ENCODE measurements at places on chromosomes 6 and 20.
A peak's percentile ranks its signal among the peaks of the same experiment; 100 is the strongest.

- DNase-seq = no peak
Measured at GRCh38 chr6:39847221-39847620, 55.0 kb downstream of the DAAM2 start.

- no peak for DNase-seq
Measured at GRCh38 chr20:62296724-62297448, 5.9 kb upstream of the ADRM1 start.

DNA sequence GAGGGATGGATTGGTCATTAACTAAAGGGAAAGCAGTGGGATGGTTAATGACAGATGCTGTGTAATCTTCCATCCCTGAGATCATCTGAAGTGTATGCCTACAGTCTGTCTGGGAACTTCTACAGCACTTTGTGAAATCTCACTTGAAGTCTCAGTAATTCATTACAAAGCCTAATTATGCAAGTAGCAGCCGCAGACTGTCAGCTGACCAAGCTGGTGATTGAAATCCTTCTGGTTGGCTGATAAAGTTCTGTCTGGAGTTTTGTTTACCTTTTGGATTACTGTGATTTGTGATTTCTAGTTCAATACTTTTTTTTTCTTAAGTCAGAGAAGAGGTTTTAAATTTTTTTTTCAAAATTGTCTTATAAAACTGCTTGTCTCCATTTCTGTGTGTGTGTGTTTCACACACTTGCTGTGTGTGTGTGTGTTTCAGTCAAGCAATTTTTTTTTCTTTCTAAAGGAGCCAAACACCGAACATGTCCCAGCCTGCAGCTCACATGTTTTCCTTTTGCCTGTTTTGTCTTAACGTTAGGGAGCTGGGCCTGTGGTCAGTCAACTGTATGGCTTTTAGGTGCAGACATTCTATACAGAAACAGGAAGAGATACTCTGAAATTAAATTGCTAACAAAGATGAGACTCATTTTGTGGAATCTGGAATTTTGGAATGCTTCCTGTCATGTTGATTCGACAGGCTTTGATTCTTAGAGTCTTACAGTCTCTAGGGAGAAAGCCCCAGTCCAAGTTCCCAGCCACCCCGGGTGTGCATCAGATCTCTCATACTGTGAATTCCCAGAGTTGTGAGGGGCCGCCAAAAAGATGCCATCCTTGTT is 28.5 kb upstream of the ADGRF4 start:
- DNase-seq = peak; percentile 13

- DNase-seq = no peak
Measured at GRCh38 chr6:107421696-107422256, 37.6 kb downstream of the PDSS2 start.

DNA sequence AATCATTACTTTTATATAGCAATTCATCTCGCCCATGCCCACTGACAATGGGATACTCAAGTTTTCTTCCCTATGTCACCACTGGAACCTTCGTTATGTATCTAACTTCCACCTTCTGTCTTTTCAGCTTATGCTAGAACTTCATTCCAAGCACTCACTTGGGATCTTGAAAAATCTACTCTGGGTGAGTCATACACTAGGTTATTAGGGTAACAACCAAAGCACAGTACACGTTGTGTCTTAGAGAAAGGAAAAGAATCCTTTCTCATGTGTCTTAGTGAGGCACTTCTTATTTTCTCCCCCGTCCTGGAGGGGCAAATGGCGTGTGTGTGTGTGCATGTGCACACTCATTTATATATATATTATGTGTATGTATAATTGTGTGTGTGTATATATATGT is 18.3 kb upstream of the FAM162B start:
- no peak for DNase-seq

DNA sequence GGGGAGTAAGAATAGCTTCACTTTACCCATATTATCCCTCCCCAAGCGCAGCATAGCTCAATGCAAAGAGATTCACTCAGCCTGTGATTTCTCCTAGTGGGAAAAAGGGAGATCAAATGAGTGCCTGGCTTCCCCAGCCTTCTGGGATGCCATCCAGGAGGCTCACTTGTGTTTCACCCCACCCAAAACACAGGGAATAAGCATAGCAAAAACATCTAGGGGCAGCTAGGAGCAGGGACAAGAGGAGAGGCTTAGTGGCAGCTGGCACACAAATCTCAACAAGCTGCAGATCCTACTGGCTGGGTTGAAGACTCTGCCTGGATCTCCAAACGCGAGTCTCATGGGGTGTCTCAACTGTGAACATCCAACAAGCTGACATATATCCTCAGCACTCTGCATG is 715.8 kb downstream of the RNF144B start:
- no peak for DNase-seq

- DNase-seq = no peak
Measured at GRCh38 chr6:100336876-100337275, 127.8 kb downstream of the SIM1 start.

All from AG10803 (cell line).